ENCODE measurements at places on chromosomes 11 and 22.

- DNase-seq = no peak
Observed at GRCh38 chr11:68038226-68038717, 553 bp upstream of the TCIRG1 start.

- no peak for DNase-seq
Observed at GRCh38 chr11:61955422-61956135, 5.4 kb downstream of the BEST1 start.

- no peak for DNase-seq
Observed at GRCh38 chr11:73313652-73314051, 5.6 kb downstream of the ARHGEF17 start.

- DNase-seq = no peak
Observed at GRCh38 chr11:119996556-119996955, 141.4 kb downstream of the TRIM29 start.

- no peak for DNase-seq
Observed at GRCh38 chr11:11297578-11297977, 55.5 kb downstream of the CSNK2A3 start.

GRCh38 chr11:40139066-40139465, 1320.4 kb downstream of the LRRC4C start:
- no peak for DNase-seq

- DNase-seq = peak; percentile 23
Observed at GRCh38 chr11:34105957-34106504, 602 bp downstream of the NAT10 start.
